ENCODE measurements at places on chromosomes 7 and 10. TPM values are rescaled to one million over a fixed set of nuclear protein-coding genes. Genes with fewer than 3 reads are reported as not detected.
A peak's percentile ranks its signal among the peaks of the same experiment; 100 is the strongest.

PNLIP gene
- not detected for total RNA-seq

DUS4L gene
- 12.9 TPM for total RNA-seq

GARIN1A gene
- 3.6 TPM for total RNA-seq

ZNF722 gene
- total RNA-seq, result not detected

DNA sequence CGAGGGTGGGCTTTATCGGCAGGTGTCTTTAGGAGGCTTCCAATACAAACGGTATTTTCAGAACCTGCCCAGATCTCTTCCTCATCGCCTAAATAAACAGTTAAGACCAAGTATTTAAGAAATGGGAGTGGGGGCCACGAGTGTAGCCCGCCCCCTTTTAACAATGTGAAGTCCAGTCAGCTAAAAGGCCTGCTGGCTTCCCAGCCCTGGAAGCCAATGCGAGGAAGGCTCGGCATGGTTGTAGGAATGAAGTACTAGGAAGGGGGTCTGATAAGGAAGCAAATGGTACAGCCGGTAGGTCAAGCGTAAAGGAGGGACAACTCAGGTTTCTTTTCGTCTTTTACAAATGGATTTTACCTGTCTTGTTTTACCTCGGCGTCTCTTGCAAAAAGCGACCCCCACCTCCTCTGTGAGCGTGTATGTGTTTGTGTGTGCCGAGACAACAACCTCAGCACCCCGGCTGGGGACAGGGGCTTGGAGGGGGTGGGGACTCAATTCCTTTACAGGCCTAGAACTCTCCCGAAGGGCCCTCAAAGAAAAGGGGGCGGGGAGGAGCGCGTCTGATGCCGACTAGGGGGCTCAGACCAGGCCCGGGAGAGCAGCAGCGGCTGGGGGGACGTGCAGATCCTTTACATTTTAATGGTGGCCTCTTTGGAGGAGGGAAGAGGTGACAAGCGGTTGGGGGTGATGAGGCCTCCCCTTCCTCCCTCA, 147.6 kb downstream of the GPR85 start:
- no peaks in the 10 kb centered on the region for H3K36me3 ChIP-seq
- H3K4me3 ChIP-seq, result peak overlapping the region; percentile 89
- peaks cover 5% of the 10 kb centered on the region for H3K4me1 ChIP-seq
- no peak overlapping the region for H3K27ac ChIP-seq
- no peaks in the 10 kb centered on the region for H3K27me3 ChIP-seq
- no peak for DNase-seq

- no peak overlapping the region for H3K4me3 ChIP-seq
- no peaks in the 10 kb centered on the region for H3K36me3 ChIP-seq
- DNase-seq, result no peak
- no peaks in the 10 kb centered on the region for H3K27me3 ChIP-seq
Observed at GRCh38 chr10:132243141-132243540, 56.4 kb downstream of the DPYSL4 start.

- no peak for DNase-seq
- H3K4me1 ChIP-seq, result no peaks in the 10 kb centered on the region
- H3K27me3 ChIP-seq, result no peaks in the 10 kb centered on the region
- no peak overlapping the region for H3K27ac ChIP-seq
- H3K36me3 ChIP-seq, result no peaks in the 10 kb centered on the region
Observed at GRCh38 chr10:60871215-60871614, 72.8 kb downstream of the RHOBTB1 start.

- DNase-seq, result no peak
- no peaks in the 10 kb centered on the region for H3K36me3 ChIP-seq
- H3K27ac ChIP-seq, result no peak overlapping the region
- no peak overlapping the region for H3K4me3 ChIP-seq
- H3K27me3 ChIP-seq, result no peaks in the 10 kb centered on the region
- H3K4me1 ChIP-seq, result no peaks in the 10 kb centered on the region
Observed at GRCh38 chr10:90031776-90032175, 330.4 kb downstream of the KIF20B start.

GRCh38 chr7:131231381-131232220, 96.1 kb upstream of the MKLN1 start:
- H3K27ac ChIP-seq, result no peak overlapping the region
- H3K27me3 ChIP-seq, result no peaks in the 10 kb centered on the region
- H3K36me3 ChIP-seq, result no peaks in the 10 kb centered on the region
- H3K4me3 ChIP-seq, result no peak overlapping the region

GRCh38 chr7:34078864-34079263, 173.5 kb downstream of the BMPER start:
- H3K36me3 ChIP-seq, result no peaks in the 10 kb centered on the region
- no peaks in the 10 kb centered on the region for H3K27me3 ChIP-seq
- DNase-seq, result no peak
- H3K4me3 ChIP-seq, result no peak overlapping the region
- H3K4me1 ChIP-seq, result no peaks in the 10 kb centered on the region

GRCh38 chr7:95047291-95047690, 139.9 kb downstream of the PPP1R9A start:
- H3K27ac ChIP-seq, result no peak overlapping the region
- H3K27me3 ChIP-seq, result no peaks in the 10 kb centered on the region
- no peaks in the 10 kb centered on the region for H3K36me3 ChIP-seq
- no peak overlapping the region for H3K4me3 ChIP-seq

- no peaks in the 10 kb centered on the region for H3K4me1 ChIP-seq
- no peaks in the 10 kb centered on the region for H3K27me3 ChIP-seq
- no peak for DNase-seq
- no peaks in the 10 kb centered on the region for H3K36me3 ChIP-seq
- H3K27ac ChIP-seq, result no peak overlapping the region
Observed at GRCh38 chr10:116740971-116741370, 1.4 kb downstream of the HSPA12A start.

- no peak overlapping the region for H3K4me3 ChIP-seq
- H3K36me3 ChIP-seq, result no peaks in the 10 kb centered on the region
- H3K27ac ChIP-seq, result no peak overlapping the region
Observed at GRCh38 chr10:17548162-17548561, 69.0 kb downstream of the HACD1 start.

DNA sequence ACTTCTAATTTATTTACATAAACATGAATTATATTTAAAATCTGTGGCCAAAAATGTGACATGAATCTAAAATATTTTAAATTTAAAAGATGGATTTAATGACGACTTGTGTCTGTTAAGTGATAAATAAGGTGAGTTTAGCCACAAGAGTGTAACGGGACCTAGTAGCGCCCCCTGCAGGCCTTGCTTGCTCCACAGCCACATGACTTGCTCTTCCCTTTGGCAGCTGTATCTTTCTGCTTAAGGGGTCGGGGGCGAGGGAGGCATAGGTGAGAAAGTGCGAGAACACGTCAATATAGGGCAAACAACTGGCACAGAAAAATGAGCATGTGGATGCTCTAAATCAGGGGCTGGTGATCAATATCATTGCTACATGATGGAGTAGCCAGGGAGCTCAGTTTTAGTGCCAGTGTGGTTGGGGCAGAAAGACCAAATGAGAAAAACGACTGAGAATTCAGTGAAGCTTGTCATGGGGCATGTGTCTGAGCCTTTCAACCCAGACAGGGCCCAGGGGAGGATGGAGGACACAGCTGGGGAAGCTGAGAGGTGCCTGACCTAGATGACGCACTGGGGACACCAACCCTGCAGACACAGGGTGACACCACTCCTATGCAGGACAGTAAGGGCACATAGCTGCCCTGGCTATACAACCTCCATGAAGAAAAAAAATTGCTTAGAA, 49.8 kb downstream of the PAXIP1 start:
- no peaks in the 10 kb centered on the region for H3K27me3 ChIP-seq
- no peaks in the 10 kb centered on the region for H3K4me1 ChIP-seq
- H3K4me3 ChIP-seq, result no peak overlapping the region
- H3K36me3 ChIP-seq, result peaks cover 19% of the 10 kb centered on the region
- peak; percentile 53 for DNase-seq

- H3K4me1 ChIP-seq, result peaks cover 13% of the 10 kb centered on the region
- H3K27ac ChIP-seq, result no peak overlapping the region
Observed at GRCh38 chr10:47058032-47058702, 146.9 kb downstream of the PTPN20 start.

DNA sequence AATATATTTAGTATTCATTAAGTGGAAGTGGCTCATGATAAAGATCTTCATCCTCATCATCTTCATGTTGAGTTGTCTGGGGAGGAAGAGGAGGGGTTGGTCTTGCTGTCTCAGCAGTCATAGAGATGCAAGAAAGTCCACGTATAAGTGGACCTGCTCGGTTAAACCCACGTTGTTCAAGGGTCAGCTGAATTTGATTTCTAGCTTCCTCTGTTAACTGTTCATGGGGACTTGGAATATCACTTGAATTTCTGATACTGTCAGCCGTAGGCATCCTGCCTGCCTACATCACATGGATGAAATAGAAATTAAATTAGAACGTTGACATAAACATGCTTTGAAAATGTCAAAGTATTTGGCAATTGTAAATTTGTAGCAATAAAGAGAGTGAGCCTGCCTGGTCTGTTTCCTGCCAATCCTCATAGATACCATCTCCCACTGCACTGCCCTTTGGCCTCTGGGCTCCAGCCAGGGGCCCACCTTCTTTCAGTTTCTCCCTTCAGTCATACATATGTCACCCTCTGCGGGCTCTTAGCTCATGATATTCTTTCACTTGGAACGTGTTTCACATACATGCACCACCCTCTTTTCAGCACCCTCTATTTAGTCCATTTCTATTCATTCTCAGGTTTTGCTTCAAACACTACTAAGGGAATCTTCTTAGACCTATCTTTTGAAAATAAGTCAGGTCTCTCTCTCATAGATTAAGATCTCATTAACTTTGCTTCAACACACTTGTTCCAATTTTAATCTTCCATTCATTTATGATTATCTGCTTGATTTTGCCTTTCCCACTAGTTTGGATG, 376.3 kb downstream of the IPMK start:
- no peaks in the 10 kb centered on the region for H3K36me3 ChIP-seq
- H3K4me1 ChIP-seq, result no peaks in the 10 kb centered on the region
- H3K27me3 ChIP-seq, result no peaks in the 10 kb centered on the region
- H3K4me3 ChIP-seq, result no peak overlapping the region
- peak; percentile 16 for DNase-seq

DNA sequence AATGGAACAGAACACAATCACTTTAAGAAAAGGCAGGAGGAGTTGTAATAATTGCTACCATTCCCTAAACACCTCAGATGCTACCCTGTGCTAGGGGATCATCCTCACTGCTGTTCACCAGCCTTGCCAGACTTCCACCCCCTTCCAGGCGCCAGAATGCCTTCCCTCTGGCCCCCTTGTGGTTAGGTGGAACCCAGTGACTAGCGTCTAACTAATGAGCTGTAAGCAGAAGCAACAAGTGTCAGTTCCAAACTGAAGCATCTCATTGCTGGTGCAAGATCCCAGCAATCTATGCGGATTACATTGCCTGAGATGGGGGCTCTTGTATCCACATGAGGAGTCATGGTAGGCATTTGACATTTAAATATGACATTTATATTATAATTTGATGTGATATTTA, 86.6 kb downstream of the FRMD4A start:
- H3K4me3 ChIP-seq, result no peak overlapping the region
- peaks cover 8% of the 10 kb centered on the region for H3K4me1 ChIP-seq
- no peak overlapping the region for H3K27ac ChIP-seq
- no peak for DNase-seq
- H3K36me3 ChIP-seq, result no peaks in the 10 kb centered on the region

DNA sequence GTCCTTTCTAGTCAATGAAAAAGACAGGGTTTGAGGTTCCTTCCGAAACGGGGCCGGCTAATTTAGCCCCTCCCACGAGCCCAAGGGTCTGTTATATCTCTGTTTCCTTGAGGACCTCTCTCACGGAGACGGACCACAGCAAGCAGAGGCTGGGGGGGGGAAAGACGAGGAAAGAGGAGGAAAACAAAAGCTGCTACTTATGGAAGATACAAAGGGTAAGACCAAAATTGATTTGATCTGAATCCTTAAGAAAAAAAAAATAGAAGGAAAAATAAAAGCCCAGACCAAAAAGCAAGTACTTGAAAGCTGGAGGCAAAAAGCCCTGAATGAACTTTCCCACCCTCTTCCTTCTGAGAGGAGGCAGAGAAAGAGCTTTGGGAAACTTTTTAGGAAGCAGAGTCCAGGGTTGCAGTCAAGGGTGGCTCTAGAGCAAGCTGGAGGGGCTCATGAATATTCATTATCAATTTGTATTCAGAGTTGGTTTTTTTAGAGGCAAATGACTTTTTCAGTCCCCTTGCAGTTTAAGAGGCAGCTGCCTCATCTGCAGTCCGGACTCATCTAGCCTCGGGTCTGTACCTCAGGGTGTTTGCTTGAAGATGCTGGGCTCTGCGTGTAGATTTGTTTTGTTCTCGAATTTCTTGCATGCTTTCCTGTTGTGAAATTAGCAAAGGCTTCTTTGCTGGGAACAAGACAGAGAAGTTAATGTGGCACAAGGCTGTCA, at the start of gene ENTPD1:
Gene ENTPD1 (plus strand): TSS at position 123 of the 721 bp plus-strand sequence. CDS start 77 bp downstream, at position 200.
- H3K27ac ChIP-seq, result no peak within 1 kb of the TSS
- H3K4me3 ChIP-seq, result no peak within 1 kb of the TSS
- H3K4me1 ChIP-seq, result no peaks in the 10 kb centered on the region
- peaks cover 30% of the 10 kb centered on the region for H3K27me3 ChIP-seq

- no peak overlapping the region for H3K27ac ChIP-seq
- DNase-seq, result no peak
- H3K27me3 ChIP-seq, result no peaks in the 10 kb centered on the region
- no peaks in the 10 kb centered on the region for H3K36me3 ChIP-seq
- peaks cover 4% of the 10 kb centered on the region for H3K4me1 ChIP-seq
Observed at GRCh38 chr7:138282997-138283396, 177.1 kb upstream of the TRIM24 start.

GRCh38 chr7:148507787-148508186, 82.8 kb upstream of the C7orf33 start:
- H3K4me3 ChIP-seq, result no peak overlapping the region
- no peak overlapping the region for H3K27ac ChIP-seq
- H3K4me1 ChIP-seq, result no peaks in the 10 kb centered on the region
- H3K27me3 ChIP-seq, result peaks cover 36% of the 10 kb centered on the region

- no peak overlapping the region for H3K4me3 ChIP-seq
- no peaks in the 10 kb centered on the region for H3K36me3 ChIP-seq
- H3K27ac ChIP-seq, result no peak overlapping the region
- peak; percentile 80 for DNase-seq
Observed at GRCh38 chr7:90629297-90629918, 33.3 kb downstream of the CDK14 start.

DNA sequence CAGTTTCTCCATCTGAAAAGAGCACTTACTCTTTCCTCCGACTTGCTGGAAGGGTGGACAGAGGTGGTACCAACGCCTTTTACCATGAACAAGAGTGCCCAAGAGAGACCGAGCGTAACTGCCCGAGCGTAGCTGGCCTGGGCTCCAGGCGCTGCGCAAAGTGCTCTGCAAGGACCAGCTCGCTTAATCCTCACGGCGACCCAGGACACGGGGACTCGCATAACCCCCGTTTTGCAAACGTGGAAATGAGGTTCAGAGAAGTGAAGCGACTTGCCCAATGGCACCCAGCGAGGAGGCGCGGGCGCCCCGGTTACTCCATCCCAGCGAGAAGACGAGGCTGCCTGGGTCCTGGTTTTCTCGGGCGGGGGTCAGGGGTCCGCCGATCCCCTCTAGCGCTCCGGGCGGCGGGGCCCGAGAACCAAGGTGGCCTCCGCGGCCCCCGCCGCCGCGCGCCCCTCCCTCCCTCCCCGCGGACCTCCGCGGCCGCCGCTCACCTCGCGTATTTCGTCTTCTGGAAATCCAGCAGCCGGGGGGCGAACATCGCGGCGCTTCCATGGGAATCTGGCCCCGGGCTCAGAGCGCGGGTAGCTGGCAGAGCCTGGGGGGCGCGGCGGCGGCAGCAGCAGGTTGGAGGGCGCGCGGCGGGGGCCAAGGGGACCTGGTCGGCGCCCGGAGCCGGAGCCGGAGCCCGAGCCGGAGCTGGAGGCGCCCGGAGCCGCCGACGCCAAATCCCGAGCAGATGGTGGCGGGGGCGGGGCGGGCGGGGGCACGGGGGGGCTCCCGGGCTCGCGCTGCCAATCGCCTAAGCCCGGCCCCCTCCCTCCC, at the start of gene MMD2:
Gene MMD2 (minus strand): TSS at position 711 of the 825 bp plus-strand sequence. CDS start 170 bp downstream, at position 541.
- no peak within 1 kb of the TSS for H3K4me3 ChIP-seq
- no peak for DNase-seq
- H3K36me3 ChIP-seq, result no peaks in the 10 kb centered on the region
- H3K27ac ChIP-seq, result no peak within 1 kb of the TSS
- no peaks in the 10 kb centered on the region for H3K4me1 ChIP-seq

- no peaks in the 10 kb centered on the region for H3K27me3 ChIP-seq
- H3K4me3 ChIP-seq, result no peak overlapping the region
- DNase-seq, result no peak
- no peak overlapping the region for H3K27ac ChIP-seq
Observed at GRCh38 chr7:113137241-113137640, 18.9 kb upstream of the SMIM30 start.
